ENCODE measurements at places on chromosomes 6 and 20. TPM values are rescaled to one million over a fixed set of nuclear protein-coding genes. Genes with fewer than 3 reads are reported as not detected.

DNA sequence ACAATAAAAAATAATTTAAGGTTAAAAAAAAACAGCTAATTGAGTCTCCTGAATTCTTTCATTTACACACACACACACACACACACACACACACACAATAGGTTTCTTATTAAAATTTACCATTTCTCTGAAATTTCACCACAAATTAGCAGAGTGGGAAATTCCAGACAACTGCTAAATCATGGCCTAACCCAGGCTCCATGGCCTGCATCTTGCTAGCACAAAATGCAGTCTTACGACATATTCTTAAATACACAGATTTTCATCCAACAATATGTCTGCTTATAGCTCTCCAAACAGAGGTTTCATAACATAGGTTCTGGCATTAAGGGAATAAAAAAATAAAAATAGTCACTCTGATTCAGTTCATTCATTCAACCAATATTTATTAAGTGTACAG lies 46.9 kb downstream of the SOD2 start:
- H3K27me3 ChIP-seq: no peaks in the 10 kb centered on the region
- no peak for DNase-seq
- H3K4me3 ChIP-seq: no peak overlapping the region
- no peaks in the 10 kb centered on the region for H3K4me1 ChIP-seq
- H3K27ac ChIP-seq: no peak overlapping the region

DNA sequence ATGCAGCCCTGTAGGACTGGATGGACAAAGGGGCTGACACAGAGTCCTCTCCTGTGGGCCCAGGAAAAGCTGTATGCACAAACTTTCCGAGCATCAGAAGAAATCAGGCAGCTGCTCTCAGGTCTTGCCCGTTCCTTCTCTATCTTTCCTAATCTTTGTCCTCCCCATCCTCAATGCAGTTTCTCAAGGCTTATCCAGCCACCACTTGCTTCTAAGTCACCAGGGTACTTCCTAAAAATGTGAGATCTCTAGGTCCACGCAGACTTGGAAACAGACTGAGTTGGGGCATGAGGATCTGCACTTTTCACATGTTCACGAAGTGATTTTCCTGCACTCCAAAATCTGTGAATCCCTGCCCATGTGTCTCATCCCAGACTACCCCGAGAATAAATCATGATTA lies 394.5 kb upstream of the SLC35B3 start:
- no peaks in the 10 kb centered on the region for H3K27me3 ChIP-seq
- no peak overlapping the region for H3K4me3 ChIP-seq
- no peak overlapping the region for H3K27ac ChIP-seq
- H3K4me1 ChIP-seq: no peaks in the 10 kb centered on the region
- DNase-seq: no peak

DNA sequence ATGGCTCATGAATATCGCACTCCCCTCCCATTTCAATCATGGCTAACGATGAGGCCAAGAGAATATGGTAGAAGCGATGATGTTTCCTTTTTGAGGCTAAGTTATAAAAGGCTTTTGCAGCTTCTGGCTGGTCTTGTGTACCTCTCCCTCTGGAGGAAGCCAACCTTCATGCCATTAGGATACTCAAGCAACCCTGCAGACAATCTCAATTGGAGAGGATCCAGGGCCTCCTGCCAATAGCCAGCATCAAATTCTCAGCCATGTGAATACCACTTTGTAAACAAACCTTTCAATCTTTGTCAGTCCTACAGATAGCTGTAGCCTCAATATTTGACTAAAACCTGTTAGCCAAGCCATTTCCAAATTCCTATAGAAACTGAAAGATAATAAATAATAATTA lies 738.4 kb downstream of the KIF16B start:
- H3K27me3 ChIP-seq: no peaks in the 10 kb centered on the region
- H3K27ac ChIP-seq: no peak overlapping the region
- no peak overlapping the region for H3K4me3 ChIP-seq
- peak; percentile 49 for DNase-seq
- H3K36me3 ChIP-seq: no peaks in the 10 kb centered on the region

The NFATC2 gene
- total RNA-seq: 1.9 TPM

DNA sequence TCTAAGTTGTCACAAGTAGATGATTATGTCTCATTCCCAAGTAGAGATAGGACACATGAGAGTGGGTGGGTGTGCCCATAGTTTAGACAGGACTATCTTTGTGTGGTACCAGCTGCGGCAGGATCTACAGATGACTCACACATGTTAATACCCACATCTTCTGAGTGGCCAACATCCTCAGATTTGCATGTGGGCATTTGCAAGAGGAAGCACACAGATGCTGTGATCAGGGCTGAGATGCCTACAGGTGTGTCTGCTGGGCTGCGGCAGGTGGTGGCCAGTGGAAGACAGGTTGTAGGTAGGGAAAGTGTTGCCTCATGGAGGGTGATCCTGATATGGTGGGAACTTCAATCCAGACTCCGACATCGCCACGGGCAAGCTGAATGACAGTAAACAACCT lies 50.8 kb downstream of the UTRN start:
- peaks cover 5% of the 10 kb centered on the region for H3K4me1 ChIP-seq
- no peak for DNase-seq
- no peak overlapping the region for H3K27ac ChIP-seq
- no peaks in the 10 kb centered on the region for H3K36me3 ChIP-seq
- H3K4me3 ChIP-seq: no peak overlapping the region
- H3K27me3 ChIP-seq: no peaks in the 10 kb centered on the region

The PDYN gene
- 0.65 TPM for total RNA-seq

The CD24 gene
- 545 TPM for total RNA-seq

DNA sequence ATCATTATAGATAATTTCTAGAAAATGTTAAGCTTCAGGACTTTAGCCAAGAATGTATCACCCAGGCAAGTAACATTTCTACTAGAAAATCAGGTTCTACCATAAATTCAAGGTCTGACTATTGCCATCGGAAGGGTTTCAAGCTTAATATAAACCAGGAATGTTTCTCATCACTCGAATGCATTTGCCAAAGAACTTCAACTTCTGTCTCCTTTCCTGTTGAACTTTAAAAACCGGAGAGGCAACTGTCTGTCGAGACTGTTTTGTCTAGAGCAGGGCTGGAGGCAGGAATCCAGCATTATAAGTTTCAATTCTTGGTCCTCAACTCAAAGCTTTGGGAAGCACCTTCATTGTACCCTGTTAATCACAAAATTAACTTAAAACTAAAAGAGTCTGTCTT lies 264.7 kb downstream of the ZNF217 start:
- no peak overlapping the region for H3K27ac ChIP-seq
- H3K36me3 ChIP-seq: no peaks in the 10 kb centered on the region
- DNase-seq: no peak
- no peaks in the 10 kb centered on the region for H3K4me1 ChIP-seq

The IL20RA gene
- 0.13 TPM for total RNA-seq

DNA sequence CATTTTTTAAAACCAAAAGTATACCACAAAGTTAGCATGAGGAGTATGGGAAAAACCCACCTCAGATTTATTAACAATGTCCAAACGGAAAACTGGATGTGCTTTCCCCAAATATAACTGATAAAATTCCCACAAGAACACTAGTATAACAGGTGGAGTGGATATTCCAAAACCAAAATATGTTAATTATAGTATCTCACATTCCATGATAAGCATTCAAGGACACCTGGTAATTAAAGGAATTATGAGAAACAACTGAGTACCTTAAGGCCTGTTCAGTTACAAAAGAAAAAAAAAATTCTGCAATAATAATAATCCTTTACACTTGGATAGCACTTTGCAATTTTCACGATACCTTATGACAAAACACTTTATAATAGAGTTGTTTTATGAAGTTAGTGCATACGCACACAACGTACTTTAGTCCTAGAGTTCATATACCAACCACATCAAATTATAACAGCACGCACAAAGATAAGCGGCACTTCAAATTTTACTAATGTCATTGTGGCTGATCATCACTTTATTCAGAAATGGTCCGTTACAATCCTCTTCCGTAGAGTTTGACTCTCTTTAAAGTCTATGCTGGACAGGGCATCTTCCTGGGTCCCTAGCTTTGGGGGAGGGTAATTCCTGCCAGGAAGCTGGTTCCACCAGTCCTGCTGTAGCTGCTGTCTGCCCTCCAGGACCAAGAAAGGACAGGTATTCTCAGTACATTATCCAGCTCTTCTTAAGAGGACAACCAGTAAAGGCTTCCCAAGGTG lies 1.7 kb downstream of the CDK19 start:
- H3K27me3 ChIP-seq: no peaks in the 10 kb centered on the region
- peak overlapping the region; percentile 91 for H3K4me3 ChIP-seq
- H3K4me1 ChIP-seq: no peaks in the 10 kb centered on the region

The TAPBP gene
- 7.0 TPM for total RNA-seq

GRCh38 chr6:101534386-101534785 lies 140.9 kb downstream of the GRIK2 start:
- H3K27ac ChIP-seq: no peak overlapping the region
- H3K27me3 ChIP-seq: no peaks in the 10 kb centered on the region
- H3K36me3 ChIP-seq: no peaks in the 10 kb centered on the region

GRCh38 chr6:135831016-135831415 lies 20.5 kb upstream of the PDE7B start:
- H3K4me1 ChIP-seq: no peaks in the 10 kb centered on the region
- DNase-seq: no peak
- no peak overlapping the region for H3K27ac ChIP-seq
- H3K27me3 ChIP-seq: no peaks in the 10 kb centered on the region

The BNIP5 gene
- not detected for total RNA-seq

Data from endodermal cell (in vitro differentiated cells).